ENCODE measurements at places on chromosomes 12 and 14. TPM values are rescaled to one million over a fixed set of nuclear protein-coding genes. Genes with fewer than 3 reads are reported as not detected.

- no peaks in the 10 kb centered on the region for H3K36me3 ChIP-seq
- H3K4me1 ChIP-seq: no peaks in the 10 kb centered on the region
- H3K4me3 ChIP-seq: no peak overlapping the region
These were observed 8.0 kb downstream of the KRT2 start for GRCh38 chr12:52644078-52644415.

DNA sequence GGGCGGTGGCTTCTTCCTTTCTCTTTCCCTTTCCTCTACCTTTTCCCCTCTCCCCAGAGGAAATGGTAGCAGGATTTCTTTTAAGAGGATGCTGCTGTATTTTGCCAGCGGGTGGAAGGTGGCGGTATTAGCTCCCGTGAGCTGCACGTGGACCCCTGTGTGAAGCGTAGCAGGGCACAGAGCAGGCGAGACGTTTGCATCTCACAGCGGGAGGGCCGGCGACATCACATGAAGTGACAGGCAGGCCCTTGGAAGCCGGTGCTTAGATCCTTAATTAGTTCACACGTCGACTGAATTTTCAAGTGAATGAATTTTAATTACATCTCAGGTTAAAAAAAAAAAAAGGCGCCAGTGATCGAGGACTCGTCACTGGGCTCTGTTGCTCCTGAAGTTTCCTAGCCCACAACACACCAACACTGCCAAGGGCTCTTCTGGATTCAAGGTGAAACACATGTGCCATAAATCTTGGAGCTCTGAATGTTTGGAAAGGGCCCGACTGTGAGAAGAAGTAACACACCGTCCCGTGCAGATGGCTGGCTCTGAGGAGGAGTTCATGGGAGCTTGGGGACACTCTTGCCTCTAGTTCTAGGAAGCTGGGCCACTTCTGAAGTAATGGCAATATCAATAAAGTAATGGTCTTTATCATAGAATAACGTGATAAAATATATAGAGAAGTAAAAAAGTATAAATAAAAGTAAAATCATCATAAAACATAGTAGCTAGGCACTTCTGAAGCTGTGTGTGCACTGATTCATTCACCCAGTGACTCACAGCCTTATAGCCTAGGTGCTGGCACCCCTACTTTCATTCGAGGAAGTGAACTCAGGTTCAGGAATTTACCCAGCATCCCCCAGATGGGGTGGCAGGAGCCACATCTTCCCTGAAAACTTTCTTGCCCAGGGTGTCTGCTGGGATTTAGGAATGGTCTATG, 75.3 kb downstream of the AACS start:
- H3K4me1 ChIP-seq: no peaks in the 10 kb centered on the region
- H3K27ac ChIP-seq: no peak overlapping the region
- H3K36me3 ChIP-seq: peaks cover 9% of the 10 kb centered on the region
- no peak for DNase-seq
- H3K4me3 ChIP-seq: no peak overlapping the region

DNA sequence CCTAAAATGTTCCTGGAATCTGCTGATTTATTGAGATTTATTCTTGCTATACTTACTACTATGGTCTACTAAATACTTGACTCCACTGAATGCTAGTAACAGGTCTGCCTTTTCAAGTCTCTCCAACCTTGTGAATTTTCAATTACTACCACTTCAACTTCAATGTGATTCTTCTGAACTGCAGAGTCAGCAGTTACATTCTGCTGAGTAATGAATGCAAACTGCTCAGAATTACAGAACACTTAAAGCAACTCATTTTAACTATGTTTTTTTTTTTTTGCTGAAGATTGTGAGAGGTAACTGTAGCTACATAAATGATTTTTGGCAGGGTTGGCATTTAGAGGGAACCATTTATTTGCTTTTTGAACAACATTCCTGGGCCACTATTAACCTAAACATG, 41.8 kb downstream of the ARF6 start:
- no peaks in the 10 kb centered on the region for H3K36me3 ChIP-seq
- no peak overlapping the region for H3K27ac ChIP-seq

DNA sequence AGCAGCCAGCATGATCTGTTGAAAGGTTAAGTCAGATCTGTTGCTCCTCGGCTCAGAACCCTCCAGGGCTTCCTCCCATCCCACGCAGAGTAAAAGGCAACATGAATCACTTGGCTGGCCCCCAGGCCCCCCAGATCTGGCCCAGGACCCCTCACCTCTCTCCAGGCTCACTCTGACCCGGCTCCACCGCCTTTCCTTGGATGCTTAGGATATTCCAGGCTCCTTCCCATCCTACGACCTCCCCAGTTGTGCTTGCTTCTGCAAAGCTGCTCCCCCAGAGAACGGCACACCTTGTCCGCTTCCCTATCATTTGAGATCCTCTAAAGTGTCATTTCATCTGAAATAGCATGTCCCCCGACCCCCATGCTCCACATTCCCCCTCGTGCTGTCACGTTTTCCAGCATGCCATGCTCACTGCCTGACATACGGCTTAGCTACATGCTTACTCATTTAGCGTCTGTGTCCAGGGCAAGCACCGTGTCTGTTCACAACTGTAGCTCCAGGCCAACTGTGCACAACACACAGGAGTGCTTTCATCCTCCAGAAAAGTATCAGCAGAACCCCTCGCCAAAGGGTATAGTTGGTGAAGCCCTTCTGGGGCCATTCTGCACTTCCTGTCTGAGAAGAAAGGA, 33.6 kb upstream of the BDKRB2 start:
- no peak for DNase-seq
- peaks cover 16% of the 10 kb centered on the region for H3K4me1 ChIP-seq
- no peak overlapping the region for H3K4me3 ChIP-seq
- H3K27me3 ChIP-seq: no peaks in the 10 kb centered on the region
- H3K36me3 ChIP-seq: no peaks in the 10 kb centered on the region

DNA sequence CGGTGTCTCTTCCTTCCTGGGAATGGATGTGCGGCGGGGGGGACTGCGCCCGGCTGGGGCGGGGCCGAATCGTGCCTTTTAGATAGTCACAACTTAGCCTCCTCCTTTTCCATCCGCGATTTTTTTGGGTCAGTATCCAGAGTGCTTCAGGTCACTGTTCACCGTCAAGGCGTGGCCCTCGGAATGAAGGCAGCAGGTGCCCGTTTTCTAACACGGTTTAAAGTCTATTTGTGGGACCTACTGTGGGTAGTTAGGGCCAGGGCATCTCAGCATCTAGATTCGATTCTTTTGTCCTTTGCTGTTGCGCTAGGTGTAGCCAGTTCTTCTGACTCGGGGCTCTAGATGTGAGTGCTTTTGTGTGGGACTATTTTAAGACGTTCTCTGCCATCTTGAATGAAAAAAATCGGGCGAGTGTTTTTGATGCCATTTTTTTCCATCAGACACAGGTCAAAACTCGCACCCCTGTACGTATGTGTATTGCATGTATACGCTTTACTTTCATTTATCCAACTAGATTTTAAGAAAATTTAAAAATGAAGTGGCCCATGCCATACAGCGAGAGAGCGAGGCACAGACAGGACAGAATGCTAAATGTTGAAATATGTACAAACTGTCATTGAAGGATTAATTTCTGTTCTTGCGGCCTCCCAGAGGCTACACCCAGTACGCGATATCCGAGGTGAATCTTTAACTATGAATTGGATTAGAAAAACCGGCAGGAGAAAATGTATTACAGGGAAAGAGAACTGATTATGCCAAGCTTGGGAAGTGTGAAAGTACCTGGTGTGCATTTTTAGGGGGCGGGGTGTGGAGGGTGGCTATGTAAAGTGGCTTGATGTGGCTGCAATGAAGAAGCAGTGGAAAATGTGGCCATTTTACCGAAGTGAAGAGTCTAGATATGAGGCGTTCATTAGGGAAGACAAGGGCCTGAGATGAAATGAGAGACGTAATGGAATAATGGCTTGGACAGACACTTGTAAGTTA, 835 bp downstream of the VEZT start:
- H3K4me1 ChIP-seq: peaks cover 10% of the 10 kb centered on the region
- no peaks in the 10 kb centered on the region for H3K36me3 ChIP-seq
- H3K27ac ChIP-seq: peak overlapping the region; percentile 89
- H3K4me3 ChIP-seq: peak overlapping the region; percentile 81

DNA sequence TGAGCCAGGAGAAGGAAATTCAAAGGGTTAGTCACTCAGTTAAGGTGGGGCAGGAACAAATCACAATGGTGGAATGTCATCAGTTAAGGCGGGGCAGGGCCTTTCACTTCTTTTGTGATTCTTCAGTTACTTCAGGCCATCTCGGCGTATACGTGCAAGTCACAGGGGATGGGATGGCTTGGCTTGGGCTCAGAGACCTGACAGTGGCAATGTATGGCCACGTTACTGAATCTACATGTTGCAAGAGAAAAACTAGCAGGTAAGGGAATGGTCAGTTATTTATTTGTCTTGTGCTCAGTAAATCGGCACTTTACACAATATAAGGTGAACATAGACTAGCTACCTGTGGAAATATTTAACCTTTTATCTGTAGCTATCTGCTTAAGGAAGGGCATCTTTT, 11.9 kb downstream of the SLCO1B3 start:
- H3K4me3 ChIP-seq: no peak overlapping the region
- H3K27me3 ChIP-seq: no peaks in the 10 kb centered on the region
- no peak overlapping the region for H3K27ac ChIP-seq

DNA sequence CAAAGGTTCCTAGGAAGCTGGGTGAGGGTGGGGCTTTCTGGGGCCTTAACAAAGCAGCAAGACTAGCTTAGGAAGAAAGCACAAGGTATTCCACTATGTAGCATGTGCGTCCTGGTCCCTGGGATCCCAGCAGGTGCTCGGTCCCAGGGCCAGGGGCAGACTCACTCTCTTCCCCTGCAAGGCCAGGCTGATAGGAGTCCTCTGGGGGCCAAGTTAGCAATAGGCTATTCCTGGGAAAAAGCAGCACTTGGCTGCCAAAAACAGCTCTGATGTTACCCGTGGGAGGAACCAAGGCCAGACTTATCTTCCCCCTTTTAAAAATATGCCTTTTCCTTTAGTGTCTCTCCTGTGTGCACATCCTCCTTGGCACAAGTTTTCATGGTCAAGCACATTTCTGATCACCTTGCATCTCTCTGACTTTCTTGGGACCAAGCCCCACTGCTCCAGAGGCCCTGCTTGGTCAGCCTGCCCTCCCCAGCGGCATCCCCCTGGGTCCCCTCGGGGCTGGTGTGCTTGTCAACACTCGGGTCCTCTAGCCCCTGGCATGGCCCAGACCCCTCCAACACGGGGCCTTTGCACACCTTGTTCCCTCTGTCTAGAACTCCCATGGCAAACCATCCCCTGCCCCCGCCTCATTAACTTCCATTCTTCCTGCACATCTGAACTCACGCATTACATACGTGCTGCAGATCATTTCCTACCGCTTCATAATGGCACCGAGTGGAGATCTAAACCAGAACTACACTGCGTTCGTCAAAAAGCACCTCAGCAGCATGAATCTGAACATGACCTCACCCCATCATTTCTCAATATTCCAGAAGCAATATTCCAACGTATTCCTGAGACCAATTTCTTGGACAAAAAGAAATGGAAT, 21.9 kb downstream of the CCDC92 start:
- DNase-seq: no peak
- H3K4me1 ChIP-seq: peaks cover 22% of the 10 kb centered on the region
- H3K4me3 ChIP-seq: no peak overlapping the region
- H3K27me3 ChIP-seq: no peaks in the 10 kb centered on the region

GRCh38 chr12:53585448-53586125, 40.6 kb downstream of the ATF7 start:
- H3K4me3 ChIP-seq: no peak overlapping the region
- no peak for DNase-seq
- H3K4me1 ChIP-seq: no peaks in the 10 kb centered on the region
- H3K36me3 ChIP-seq: no peaks in the 10 kb centered on the region
- no peak overlapping the region for H3K27ac ChIP-seq
- H3K27me3 ChIP-seq: no peaks in the 10 kb centered on the region

DNA sequence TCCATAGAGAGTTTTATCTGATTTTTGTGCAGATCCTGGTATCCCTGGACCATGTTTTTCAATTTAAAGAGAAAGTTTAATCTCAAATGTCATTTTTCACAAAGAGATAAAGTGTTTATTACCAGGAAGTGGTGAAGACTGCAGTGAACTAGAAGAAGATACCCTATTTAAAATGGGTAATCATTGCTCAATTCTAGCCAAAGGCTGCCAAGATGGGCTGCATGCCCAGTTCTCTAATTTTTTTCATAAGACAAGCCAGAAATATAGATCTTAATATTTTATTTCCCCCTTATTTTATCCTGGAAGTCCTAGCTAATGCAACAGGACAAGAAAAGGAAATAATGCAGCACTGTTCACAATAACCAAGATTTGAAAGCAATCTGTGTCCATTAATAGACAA, 343.5 kb downstream of the PCNX1 start:
- no peak overlapping the region for H3K27ac ChIP-seq
- H3K4me3 ChIP-seq: no peak overlapping the region
- no peaks in the 10 kb centered on the region for H3K36me3 ChIP-seq
- H3K4me1 ChIP-seq: no peaks in the 10 kb centered on the region
- H3K27me3 ChIP-seq: no peaks in the 10 kb centered on the region

DNA sequence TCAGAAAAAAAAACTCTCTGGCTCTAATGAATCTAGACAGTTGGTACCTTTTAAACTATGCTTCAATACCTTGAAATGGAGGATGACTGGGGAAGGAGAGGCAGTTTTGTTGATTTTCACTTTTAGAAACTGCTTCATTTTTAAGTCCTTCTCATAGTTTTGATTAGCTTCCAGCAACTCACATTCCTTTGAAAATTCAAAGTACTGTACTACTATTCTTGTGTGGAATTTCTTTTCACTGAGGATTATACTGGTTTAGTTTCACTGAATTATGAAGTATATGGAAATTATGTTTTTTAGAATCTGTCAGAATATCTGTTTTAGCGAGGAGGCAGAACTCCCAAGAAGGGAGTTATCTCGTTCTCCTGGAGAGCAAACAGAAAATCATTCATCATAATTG, 116.3 kb downstream of the TGFB3 start:
- H3K4me1 ChIP-seq: peaks cover 3% of the 10 kb centered on the region
- H3K36me3 ChIP-seq: no peaks in the 10 kb centered on the region
- no peaks in the 10 kb centered on the region for H3K27me3 ChIP-seq
- no peak for DNase-seq
- no peak overlapping the region for H3K27ac ChIP-seq

DNA sequence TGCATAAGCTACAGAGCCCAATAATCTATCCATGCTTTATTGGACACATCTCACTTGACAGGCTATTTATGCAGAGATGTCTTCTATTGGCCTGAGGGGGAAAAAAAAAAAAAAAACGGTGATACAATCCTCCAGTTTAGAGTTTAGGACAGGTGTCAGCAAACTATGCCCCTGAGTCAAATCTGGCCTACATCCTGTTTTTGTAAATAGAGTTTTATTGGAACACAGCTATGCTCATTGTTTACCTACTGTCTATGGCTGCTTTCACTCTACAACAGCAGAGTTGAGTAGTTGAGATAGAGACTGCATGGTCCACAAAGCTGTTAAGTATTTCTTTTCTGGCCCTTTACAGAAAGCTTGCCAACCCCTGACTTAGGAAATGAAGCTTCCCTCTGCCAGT, 403.1 kb downstream of the C12orf75 start:
- peaks cover 3% of the 10 kb centered on the region for H3K4me1 ChIP-seq
- H3K27me3 ChIP-seq: no peaks in the 10 kb centered on the region
- no peak overlapping the region for H3K4me3 ChIP-seq
- DNase-seq: no peak
- no peaks in the 10 kb centered on the region for H3K36me3 ChIP-seq
- H3K27ac ChIP-seq: no peak overlapping the region

GRCh38 chr14:85016496-85016895, 513.4 kb upstream of the FLRT2 start:
- H3K4me3 ChIP-seq: no peak overlapping the region
- H3K27ac ChIP-seq: no peak overlapping the region
- no peaks in the 10 kb centered on the region for H3K36me3 ChIP-seq
- no peak for DNase-seq

Gene PLEKHD1
- under 0.01 TPM for total RNA-seq

Gene MYF5
- total RNA-seq: not detected

Gene MAP1LC3B2
- total RNA-seq: 1.5 TPM

Gene SETD1B
- total RNA-seq: 19.3 TPM

Gene GTF2A1
- 31.6 TPM for total RNA-seq

Gene KCNMB4
- 3.1 TPM for total RNA-seq

Gene ST8SIA1
- total RNA-seq: 7.3 TPM

All from upper lobe of left lung (tissue), 6 donors.